Sciatic nerve (tissue), 2 donors: ENCODE measurements at places on chromosomes 11 and 22.
A peak's percentile ranks its signal among the peaks of the same experiment; 100 is the strongest.

- peak; percentile 71 for DNase-seq
Observed at GRCh38 chr11:130652671-130653335, 204.4 kb downstream of the ADAMTS15 start.

- DNase-seq, result no peak
Observed at GRCh38 chr11:36463781-36464180, 46.3 kb downstream of the TRAF6 start.

- DNase-seq, result peak; percentile 36
Observed at GRCh38 chr11:1354125-1354938, 35.4 kb upstream of the BRSK2 start.

- DNase-seq, result peak; percentile 5
Observed at GRCh38 chr11:69333879-69334278, 39.9 kb downstream of the MYEOV start.

- no peak for DNase-seq
Observed at GRCh38 chr11:62755086-62755615, 1.2 kb upstream of the ZBTB3 start.

GRCh38 chr11:8810540-8811301, 100.3 kb upstream of the AKIP1 start:
- DNase-seq, result peak; percentile 89

GRCh38 chr11:19849947-19850593, 137.4 kb downstream of the NAV2 start:
- DNase-seq, result no peak

GRCh38 chr22:39916496-39916895, 15.6 kb downstream of the GRAP2 start:
- no peak for DNase-seq

DNA sequence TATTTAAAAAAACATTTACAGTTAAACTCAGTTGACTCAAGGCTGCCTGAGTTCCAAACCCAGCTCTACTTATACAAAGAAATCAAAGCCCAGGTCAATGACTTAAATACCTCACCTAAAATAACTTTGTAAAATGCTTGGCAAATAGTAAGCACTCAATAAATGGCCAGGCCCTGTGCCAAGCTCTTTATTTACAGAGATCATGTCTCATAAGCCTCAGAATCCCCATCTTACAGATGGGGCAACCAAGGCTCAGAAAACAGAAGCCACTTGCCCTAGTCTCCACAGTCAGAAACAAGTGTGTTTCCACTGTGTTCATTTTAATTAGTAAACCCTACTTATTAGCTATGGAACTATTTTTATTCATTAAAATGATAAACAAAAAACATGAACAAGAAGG, 30.5 kb upstream of the TTC28 start:
- DNase-seq, result no peak

GRCh38 chr11:108221911-108222573, 396 bp downstream of the NPAT start:
- DNase-seq, result no peak

DNA sequence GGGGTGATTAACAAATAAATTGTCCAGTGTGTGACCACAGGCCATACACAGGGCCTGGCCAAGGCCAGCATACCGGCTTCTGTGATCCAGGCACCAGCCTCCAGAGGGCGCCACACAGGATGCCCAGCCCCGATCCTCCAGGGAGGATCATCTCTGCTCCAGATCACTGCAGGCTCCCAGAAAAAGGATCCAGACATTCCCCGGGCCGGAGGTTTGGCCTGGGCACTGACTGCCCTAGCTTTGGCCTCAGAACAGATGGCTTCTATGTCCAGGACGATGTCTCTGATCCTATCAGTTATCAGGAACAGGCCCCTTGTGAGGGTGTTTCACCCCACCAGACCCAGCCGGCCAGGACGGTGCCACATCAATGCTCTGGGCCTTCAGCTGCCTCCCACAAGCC, 74.5 kb upstream of the LMO1 start:
- DNase-seq, result no peak

- no peak for DNase-seq
Observed at GRCh38 chr22:31867386-31868153, 76.8 kb upstream of the YWHAH start.

DNA sequence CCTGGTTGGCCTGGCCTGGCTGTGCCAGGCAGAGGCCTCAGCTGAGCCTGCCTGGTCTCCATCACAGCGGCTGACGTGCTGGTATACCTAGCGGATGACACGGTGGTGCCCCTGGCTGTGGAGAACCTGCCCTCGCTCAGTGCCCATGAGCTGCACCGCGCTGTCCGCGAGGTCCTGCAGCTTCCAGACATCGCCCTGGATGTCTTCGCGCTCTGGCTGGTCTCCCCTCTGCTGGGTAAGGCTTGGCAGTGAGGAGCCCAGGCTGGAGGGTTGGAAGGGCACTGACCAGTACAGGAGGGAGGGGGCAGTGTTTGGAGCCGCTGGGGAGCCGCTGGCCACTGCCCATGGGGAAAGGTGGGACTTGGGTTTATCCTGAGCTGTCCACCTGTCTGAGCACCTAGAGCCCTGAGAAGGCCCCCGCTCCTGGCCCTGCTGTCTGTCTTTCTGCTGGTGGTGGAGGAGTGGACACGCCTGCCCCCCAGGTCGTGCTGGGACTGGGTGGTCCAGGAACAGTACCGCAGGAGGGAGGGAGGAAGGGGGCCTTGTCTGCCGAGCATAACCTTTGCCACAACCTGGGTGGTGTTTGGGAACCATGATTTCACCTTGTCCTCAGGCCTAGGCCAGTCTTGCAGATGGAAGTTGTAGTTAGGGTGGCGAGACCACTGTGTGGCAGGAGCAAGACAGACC, 3.0 kb downstream of the FRMD8 start:
- peak; percentile 59 for DNase-seq

DNA sequence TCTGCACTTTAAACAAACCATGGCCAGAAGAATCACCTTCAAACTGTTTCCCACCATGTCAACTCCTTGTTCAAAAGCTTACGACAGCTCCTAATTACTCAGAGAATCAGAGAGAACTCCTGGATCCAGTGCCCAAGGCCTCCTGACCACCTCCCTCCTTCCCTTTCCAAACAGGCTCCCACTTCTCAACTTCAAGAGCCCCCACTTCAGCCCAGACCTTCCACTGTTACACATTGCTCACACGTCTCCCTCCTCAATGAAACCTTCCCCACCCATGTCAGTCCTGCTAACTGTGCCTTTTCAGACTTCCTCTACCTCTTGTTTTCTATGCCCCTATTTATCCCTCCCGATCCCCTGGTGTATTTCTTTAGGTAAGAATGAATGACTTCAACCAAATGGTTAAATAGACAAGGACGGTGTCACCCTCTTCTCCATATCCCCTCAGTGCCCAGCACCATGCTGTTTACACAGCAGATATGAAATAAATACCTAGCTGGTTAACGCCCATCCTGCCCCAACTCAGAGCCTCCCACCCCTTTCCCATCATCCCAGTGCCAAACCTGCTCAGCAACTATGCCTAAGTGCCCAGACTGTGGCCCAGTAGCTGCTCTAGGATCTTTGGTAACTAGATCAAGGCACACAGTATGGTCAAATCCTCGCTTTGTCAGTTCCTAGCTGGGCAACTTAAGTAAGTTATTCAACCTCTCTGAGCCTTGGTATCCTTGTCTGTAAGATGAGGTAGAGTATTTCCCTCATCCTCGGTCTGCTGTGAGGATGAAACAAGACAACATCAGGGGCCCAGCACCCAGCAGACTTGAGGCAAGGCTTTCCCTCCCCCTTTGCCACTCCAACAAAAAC, 36.8 kb downstream of the PLEKHA7 start:
- no peak for DNase-seq

DNA sequence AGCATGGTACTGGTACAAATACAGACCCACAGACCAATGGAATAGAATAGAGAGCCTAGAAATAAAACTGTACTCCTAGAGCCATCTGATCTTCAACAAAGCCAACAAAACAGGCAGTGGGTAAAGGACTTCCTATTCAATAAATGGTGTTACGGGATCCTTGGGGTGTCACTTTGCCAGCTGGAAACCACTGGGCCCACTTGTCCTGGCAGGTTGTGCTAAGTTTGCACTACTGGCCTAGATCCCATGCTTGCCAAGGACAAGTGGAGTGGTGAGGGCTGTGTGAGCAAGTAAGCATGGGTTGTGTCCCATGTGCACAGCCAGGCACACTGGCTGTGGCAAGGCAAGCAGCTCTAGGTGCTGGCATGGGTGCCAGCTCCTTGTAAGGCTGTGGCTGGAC, 8.8 kb upstream of the ISX start:
- DNase-seq, result no peak

DNA sequence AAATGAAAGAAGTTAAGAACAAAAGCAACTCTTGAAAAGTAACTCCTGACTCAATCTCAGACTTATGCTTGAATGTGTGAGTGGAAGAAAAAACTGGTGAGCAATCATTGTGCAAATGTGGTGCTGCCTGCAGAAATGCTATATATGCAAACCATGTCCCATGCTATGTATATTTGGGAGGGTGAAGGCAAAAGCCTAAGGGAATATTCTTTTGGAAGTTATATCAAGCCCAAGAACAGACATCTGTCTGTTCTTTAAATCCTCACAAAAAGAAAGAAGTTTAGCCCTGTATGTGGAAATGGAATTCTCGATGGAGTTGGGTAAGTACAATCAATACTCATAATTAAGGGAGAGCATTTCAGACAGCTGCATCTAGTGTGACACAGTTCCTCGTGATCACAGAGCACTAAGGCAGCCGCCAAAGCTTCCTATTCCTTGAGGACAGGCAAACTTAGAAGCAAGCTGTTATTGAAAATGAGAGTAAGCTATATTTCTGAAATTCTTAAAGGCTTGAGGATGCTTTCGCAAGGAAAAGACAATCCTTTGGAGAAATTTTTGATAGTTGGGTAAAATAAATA, 406.5 kb upstream of the CHORDC1 start:
- no peak for DNase-seq

GRCh38 chr11:66044757-66045156, 4.2 kb downstream of the GAL3ST3 start:
- no peak for DNase-seq

DNA sequence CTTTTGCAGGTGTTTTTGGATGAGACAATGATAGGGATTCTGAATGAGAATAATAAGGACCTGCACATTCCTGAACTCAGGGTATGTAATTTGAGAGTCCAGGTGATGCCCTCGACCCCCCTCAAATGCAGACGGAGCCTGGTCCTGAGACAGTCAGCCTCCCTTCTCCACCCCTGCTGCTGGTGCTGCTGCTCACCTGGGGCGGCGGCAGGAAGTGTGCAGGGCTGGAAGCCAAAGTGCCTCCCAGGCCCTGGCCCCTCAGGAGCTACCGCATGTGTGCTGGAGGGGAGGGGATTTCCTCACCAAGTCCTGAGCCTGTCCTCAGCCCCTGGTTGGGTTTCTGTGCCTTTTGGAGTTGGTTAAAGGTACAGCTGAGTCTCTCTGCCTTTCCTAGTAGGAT, 19.0 kb upstream of the GLB1L2 start:
- DNase-seq, result no peak

DNA sequence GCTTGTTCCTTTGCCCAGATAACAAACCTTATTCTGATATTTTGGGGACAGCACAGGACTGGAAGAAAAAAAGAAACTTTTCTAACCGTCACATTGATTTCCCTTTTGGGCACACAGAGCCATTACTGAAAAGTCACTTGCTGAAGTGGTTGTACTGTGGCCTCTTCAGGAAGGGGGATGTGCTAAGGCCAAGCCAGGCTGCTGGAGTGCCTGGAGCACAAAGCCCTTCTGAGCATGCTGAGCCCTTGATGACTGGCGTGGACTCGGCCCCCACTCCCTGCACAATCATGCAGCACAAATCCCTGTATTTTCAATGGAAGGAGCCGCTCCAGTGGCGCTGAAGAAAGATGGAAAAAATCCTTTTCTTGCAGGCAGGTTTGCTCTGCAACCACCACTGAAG, 164.2 kb downstream of the NTM start:
- DNase-seq, result no peak

DNA sequence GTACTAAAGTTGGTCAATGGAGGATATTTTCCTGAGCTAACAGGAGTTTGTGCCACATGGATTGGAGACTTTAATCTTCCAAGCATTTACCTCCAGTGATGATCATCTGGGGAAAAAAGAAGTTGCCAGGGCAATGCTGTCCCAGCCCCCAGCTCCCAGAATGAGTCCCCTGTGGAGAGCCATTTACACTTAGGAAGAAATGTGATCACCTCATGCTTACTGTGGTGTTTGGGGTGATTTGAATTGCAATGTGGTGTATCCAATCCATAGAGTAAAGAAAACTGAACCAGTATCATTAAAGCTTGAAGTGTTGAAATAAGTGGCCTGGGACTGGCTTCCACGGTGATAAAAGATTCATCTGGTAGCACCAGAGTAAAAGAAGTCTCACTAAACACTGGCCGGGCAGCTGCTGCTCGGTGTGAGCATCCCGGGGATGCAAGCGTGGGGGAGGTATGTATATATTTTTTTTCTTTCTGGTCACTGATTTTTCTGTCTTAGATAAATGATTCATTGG, 117.2 kb upstream of the NTM start:
- DNase-seq, result no peak

GRCh38 chr11:75656044-75656727, 12.7 kb downstream of the MAP6 start:
- no peak for DNase-seq

- DNase-seq, result no peak
Observed at GRCh38 chr11:131671734-131672133, 301.3 kb downstream of the NTM start.

DNA sequence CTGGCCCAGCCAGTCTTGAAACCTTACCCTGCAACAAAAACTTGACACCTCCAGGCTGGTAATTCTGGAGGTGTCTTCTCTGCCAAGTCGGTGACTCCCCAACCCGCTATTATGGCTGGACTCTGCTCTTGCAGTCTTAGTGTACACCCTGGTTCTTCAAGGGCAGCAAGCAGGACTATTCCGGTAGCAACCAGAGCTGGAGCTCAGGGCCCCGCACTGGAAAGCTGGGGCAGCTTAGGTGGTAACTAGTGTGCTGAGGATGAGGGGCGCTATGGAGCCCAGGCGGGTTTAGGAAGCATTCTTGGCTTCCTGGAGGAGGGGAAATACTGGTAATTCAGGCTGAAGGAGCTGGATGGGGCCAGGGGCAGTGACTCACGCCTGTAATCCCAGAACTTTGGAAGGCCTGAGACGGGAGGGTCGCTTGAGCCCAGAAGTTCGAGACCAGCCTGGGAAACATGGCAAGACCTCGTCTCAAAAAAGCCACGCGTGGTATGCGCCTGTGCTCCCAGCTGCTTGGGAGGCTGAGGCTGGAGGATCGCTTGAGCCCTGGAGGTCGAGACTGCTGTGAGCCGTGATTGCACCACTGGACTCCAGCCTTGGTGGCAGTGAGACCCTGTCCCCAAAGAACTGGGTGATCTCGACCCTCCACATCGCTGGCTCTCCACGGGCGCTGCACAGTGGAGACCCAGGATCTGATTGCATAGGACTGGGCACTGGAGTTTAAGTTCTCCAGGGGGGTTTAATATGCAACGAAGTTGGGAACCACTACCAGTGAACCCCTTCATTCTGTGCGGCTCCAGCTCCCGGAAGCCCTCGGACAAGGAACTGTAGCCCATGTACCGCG, 10.6 kb upstream of the AIFM3 start:
- DNase-seq, result no peak

- DNase-seq, result no peak
Observed at GRCh38 chr11:13692172-13692571, 23.7 kb downstream of the FAR1 start.

GRCh38 chr11:81033779-81034540, 1593.1 kb upstream of the TENM4 start:
- DNase-seq, result no peak

- no peak for DNase-seq
Observed at GRCh38 chr22:32469799-32470212, 4.8 kb upstream of the FBXO7 start.
